ENCODE measurements at places on chromosomes 6 and 20.
A peak's percentile ranks its signal among the peaks of the same experiment; 100 is the strongest.

GRCh38 chr6:19835605-19836004 is 1.6 kb upstream of the ID4 start:
- DNase-seq = no peak
- H3K4me1 ChIP-seq = peaks cover 4% of the 10 kb centered on the region
- H3K27ac ChIP-seq = no peak overlapping the region
- no peak overlapping the region for H3K4me3 ChIP-seq
- H3K27me3 ChIP-seq = peaks cover 18% of the 10 kb centered on the region
- H3K36me3 ChIP-seq = no peaks in the 10 kb centered on the region

DNA sequence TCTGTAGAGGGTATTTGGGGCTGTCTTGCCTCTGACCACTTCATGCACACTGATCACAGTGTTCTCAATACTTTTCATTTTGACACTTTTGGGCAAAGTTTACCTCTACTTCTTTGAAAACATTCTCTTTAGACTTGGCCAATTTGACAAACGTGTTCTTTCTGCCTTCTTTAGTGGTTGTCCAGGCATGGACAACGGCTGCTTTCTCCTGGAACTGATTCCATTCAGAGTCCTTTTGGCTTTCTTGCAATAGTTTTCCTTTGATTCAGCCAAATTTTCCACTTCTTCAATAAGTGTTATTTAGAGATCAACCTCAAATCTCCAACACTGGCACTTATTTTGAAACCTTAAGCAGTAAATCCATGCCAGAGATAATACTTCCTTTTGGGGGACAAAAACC is 6.7 kb upstream of the CST9 start:
- H3K4me3 ChIP-seq = no peak overlapping the region
- H3K27ac ChIP-seq = no peak overlapping the region
- H3K27me3 ChIP-seq = no peaks in the 10 kb centered on the region
- H3K4me1 ChIP-seq = no peaks in the 10 kb centered on the region

DNA sequence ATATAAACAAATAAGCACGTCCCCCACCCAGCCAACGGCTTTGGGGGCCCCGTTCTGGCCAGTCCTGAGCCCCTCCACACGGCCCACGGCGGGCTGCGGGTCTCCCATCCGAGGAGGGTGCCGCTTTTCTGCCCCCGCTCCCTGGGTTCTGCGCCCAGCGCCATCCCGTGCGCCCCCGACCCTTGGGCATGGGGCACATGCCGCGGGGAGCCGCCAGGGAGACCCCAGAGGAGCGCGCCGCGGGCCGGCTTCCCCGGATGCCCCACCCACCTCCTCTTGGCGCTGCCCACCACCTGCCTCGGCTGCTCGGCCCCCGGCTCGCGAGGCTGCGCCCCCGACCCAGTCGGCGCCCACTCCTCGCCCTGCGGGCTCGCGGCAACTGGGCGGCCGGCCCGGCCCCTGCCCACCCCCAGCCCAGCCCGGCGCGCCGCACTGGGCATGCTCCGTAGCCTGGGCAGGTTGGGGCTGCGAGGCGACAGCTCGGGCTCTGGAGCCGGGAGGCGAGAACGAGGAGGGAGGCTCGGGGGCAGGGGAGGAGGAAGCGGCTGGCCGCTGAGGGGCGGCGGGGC is 570 bp upstream of the PLCB4 start:
- peak overlapping the region; percentile 83 for H3K27ac ChIP-seq
- no peaks in the 10 kb centered on the region for H3K36me3 ChIP-seq
- H3K27me3 ChIP-seq = peaks cover 17% of the 10 kb centered on the region
- H3K4me1 ChIP-seq = no peaks in the 10 kb centered on the region
- DNase-seq = no peak
- H3K4me3 ChIP-seq = peak overlapping the region; percentile 67

DNA sequence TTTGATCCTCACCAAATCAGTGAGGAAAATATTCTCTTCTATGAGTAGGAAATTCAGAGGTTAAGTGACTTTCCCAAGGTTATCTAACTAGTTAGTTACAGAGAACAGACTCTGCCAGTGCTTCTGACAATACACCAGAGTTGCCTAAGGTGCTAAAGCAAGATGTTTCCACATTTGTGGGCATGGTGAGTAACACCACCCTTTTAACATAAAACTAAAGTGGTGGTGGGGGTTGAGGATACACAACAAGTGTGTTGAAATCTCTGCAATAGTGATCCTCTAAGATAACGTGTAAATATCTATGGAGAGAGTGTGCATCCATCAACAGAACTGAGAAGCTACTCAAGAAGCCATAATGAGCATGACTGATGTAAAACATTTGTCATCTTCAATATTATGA is 11.7 kb downstream of the VNN2 start:
- no peaks in the 10 kb centered on the region for H3K4me1 ChIP-seq
- H3K27me3 ChIP-seq = no peaks in the 10 kb centered on the region
- H3K4me3 ChIP-seq = no peak overlapping the region
- H3K36me3 ChIP-seq = no peaks in the 10 kb centered on the region
- H3K27ac ChIP-seq = no peak overlapping the region
- no peak for DNase-seq

DNA sequence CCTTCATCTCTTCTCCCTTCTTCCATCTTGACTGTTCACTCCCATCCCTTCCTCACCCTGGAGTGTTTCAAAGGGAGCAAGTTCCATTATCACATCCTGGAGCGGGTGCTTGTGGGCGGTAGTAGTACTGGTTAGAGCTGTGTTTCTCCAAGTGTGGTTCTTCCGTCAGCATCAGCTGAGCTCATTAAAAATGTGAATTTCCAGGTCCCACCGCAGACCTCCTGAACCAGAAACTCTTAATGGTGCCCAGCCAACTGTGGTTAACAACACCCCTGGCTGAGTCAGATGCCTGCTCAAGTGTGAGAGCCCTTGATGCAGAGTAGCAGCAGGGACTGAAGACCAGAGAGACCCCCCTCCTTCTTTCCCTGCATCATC is 24.4 kb downstream of the ANGPT4 start:
- peaks cover 4% of the 10 kb centered on the region for H3K4me1 ChIP-seq
- no peak for DNase-seq
- no peaks in the 10 kb centered on the region for H3K36me3 ChIP-seq
- no peak overlapping the region for H3K4me3 ChIP-seq
- H3K27me3 ChIP-seq = no peaks in the 10 kb centered on the region

- no peaks in the 10 kb centered on the region for H3K27me3 ChIP-seq
- no peaks in the 10 kb centered on the region for H3K36me3 ChIP-seq
- no peak for DNase-seq
- no peaks in the 10 kb centered on the region for H3K4me1 ChIP-seq
These were observed 158.1 kb upstream of the FOXQ1 start for GRCh38 chr6:1153696-1154245.

DNA sequence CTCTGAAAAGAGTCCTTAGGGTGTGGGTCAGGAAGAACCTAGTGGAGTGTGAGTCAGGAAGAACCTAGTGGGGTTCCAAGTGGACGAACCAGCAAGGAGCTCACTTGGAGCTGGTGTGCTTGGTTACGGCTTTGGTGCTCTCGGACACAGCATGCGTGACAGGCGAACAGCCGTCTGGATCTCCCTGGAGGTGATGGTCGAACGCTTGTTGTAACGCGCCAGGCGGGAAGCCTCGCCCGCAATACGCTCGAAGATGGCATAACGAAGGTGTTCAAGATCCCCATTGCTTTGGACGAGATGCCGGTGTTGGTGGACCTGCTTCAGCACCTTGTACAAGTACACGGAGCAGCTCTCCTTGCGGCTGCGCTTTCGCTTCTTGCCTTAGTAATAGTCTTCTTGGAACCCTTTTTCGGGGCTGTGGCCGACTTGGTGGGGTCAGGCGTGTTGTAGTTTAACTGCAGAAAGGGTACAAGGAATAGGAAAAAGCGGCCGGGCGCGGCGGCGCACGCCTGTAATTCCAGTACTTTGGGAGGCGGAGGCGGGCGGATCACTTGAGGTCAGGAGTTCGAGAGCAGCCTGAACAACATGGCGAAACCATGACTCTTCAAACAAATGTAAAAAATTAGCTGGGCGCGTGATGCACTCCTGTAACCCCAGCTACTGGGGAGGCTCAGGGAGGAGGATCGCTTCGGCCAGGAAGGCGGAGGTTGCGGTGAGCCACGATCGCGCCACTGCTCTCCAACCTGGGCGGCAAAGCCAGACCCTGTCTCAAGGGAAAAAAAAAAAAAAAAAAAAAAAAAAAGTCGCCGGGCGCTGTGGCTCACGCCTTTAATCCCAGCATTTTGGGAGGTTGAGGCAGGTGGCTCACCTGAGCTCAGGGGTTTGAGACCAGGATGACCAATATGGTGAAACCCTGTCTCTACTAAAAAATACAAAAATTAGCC is 48.0 kb downstream of the OR2B2 start:
- peak; percentile 60 for DNase-seq
- peaks cover 25% of the 10 kb centered on the region for H3K4me1 ChIP-seq
- H3K36me3 ChIP-seq = no peaks in the 10 kb centered on the region
- H3K27me3 ChIP-seq = peaks cover 17% of the 10 kb centered on the region

GRCh38 chr6:167746975-167747374 is 79.7 kb upstream of the AFDN start:
- H3K36me3 ChIP-seq = no peaks in the 10 kb centered on the region
- peaks cover 16% of the 10 kb centered on the region for H3K4me1 ChIP-seq
- no peaks in the 10 kb centered on the region for H3K27me3 ChIP-seq
- no peak for DNase-seq
- no peak overlapping the region for H3K4me3 ChIP-seq

DNA sequence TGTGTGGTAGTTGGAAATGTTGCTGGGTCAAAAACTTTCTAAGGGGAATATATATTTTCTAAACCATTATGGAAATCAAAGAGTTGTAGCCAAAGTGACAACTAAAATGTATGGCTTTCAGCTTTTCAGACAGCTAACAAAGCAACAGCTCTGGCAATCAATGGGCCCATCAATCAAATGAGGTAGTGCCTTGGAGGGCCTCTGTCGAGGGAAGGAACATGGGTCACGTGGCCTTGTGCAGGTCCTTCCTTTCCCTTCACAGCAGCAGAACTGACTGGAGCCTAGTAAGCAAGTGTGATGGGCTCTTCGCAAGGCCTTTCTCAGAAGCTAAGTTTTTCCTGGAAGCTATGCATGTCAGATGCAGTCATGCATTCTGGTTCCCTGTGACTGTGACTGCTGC is 17.9 kb downstream of the FAXC start:
- H3K4me3 ChIP-seq = no peak overlapping the region
- H3K4me1 ChIP-seq = no peaks in the 10 kb centered on the region
- no peaks in the 10 kb centered on the region for H3K27me3 ChIP-seq
- H3K36me3 ChIP-seq = no peaks in the 10 kb centered on the region

GRCh38 chr6:11197850-11198249 is 34.6 kb downstream of the NEDD9 start:
- H3K36me3 ChIP-seq = peaks cover 64% of the 10 kb centered on the region
- H3K27ac ChIP-seq = peak overlapping the region; percentile 47
- no peak overlapping the region for H3K4me3 ChIP-seq
- DNase-seq = no peak
- H3K27me3 ChIP-seq = no peaks in the 10 kb centered on the region
- H3K4me1 ChIP-seq = peaks cover 94% of the 10 kb centered on the region

- H3K27ac ChIP-seq = no peak overlapping the region
- no peak overlapping the region for H3K4me3 ChIP-seq
- H3K36me3 ChIP-seq = no peaks in the 10 kb centered on the region
- peak; percentile 26 for DNase-seq
- H3K27me3 ChIP-seq = peaks cover 100% of the 10 kb centered on the region
These were observed 3.1 kb upstream of the NKX2-2 start for GRCh38 chr20:21516861-21517565.

- no peaks in the 10 kb centered on the region for H3K27me3 ChIP-seq
- DNase-seq = peak; percentile 51
- H3K4me1 ChIP-seq = peaks cover 68% of the 10 kb centered on the region
These were observed 47.8 kb downstream of the ELOVL5 start for GRCh38 chr6:53300656-53301551.

GRCh38 chr6:136563386-136564152 is 13.3 kb upstream of the MAP7 start:
- H3K4me3 ChIP-seq = no peak overlapping the region
- H3K36me3 ChIP-seq = peaks cover 86% of the 10 kb centered on the region
- H3K4me1 ChIP-seq = no peaks in the 10 kb centered on the region
- no peak overlapping the region for H3K27ac ChIP-seq
- no peak for DNase-seq

DNA sequence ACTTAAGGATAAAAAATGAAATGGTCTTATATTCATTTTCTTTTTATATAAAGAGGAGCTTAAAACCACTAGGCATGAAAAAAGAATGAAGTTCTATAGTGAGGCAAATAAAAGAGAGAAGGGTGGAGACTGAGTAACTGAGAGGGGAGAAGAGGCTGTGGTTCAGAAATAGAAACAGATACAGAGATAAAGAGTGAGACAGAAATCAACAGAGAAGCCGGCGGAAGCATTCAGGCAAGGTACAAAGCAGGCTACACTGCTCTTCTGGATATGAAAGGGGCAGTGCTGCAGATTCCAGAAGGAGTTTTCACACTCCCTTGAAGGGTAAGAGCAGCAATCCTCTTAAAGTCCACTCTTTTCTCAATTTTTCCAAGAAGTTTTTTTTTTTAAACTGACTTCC is 29.9 kb downstream of the NFATC2 start:
- no peaks in the 10 kb centered on the region for H3K27me3 ChIP-seq
- H3K4me1 ChIP-seq = no peaks in the 10 kb centered on the region
- no peak for DNase-seq
- peaks cover 7% of the 10 kb centered on the region for H3K36me3 ChIP-seq
- H3K27ac ChIP-seq = no peak overlapping the region

DNA sequence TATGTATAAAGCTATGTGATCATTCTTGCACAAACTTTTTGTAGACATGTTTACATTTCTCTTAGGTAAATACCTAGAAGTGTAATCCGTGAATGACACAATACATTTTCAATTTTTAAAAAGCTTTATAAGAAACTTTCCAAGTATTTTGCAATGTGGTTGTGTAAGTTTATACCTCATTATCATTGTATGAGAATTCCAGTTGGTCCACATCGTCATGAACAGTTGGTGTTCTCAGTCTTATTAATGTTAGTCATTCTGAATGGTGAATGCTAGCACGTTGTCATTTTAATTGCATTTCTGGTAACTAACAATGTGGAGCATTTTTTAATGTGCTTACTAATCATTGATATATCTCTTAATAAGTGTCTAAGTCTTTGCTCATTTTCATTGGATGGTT is 116.5 kb upstream of the F13A1 start:
- no peaks in the 10 kb centered on the region for H3K36me3 ChIP-seq
- no peak overlapping the region for H3K27ac ChIP-seq
- H3K4me1 ChIP-seq = no peaks in the 10 kb centered on the region
- no peak for DNase-seq
- H3K27me3 ChIP-seq = no peaks in the 10 kb centered on the region

GRCh38 chr6:139152892-139153271 is 18.0 kb downstream of the HECA start:
- H3K27me3 ChIP-seq = no peaks in the 10 kb centered on the region
- no peak overlapping the region for H3K27ac ChIP-seq
- peaks cover 54% of the 10 kb centered on the region for H3K4me1 ChIP-seq

- H3K27me3 ChIP-seq = peaks cover 31% of the 10 kb centered on the region
- DNase-seq = no peak
- peaks cover 16% of the 10 kb centered on the region for H3K4me1 ChIP-seq
- no peaks in the 10 kb centered on the region for H3K36me3 ChIP-seq
- no peak overlapping the region for H3K27ac ChIP-seq
- no peak overlapping the region for H3K4me3 ChIP-seq
These were observed 52.9 kb upstream of the MLN start for GRCh38 chr6:33856655-33857054.

DNA sequence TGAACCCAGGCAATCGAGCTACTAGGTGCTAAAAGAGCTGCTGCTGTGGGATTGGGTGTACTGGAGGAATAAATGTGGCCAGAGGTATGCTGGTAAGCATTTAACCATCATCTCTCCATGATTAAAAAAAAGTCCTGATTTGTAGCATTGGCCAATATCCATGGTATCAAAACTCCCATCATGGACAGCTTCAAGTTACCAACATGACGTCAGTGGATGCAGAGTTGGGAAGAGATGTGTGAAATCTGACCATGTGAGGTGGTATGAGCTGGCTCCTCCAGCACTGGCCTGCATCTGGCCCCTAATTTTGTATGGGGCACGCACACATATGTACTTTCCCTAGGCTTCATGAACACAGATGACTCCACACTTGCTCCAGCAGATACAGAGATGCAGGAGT is 11.7 kb downstream of the BPIFB4 start:
- H3K27ac ChIP-seq = no peak overlapping the region
- no peak overlapping the region for H3K4me3 ChIP-seq
- H3K36me3 ChIP-seq = no peaks in the 10 kb centered on the region
- no peaks in the 10 kb centered on the region for H3K4me1 ChIP-seq
- no peak for DNase-seq

Data from lower lobe of right lung (tissue), 2 donors.